ENCODE measurements at places on chromosomes 3 and 15.
A peak's percentile ranks its signal among the peaks of the same experiment; 100 is the strongest.

DNA sequence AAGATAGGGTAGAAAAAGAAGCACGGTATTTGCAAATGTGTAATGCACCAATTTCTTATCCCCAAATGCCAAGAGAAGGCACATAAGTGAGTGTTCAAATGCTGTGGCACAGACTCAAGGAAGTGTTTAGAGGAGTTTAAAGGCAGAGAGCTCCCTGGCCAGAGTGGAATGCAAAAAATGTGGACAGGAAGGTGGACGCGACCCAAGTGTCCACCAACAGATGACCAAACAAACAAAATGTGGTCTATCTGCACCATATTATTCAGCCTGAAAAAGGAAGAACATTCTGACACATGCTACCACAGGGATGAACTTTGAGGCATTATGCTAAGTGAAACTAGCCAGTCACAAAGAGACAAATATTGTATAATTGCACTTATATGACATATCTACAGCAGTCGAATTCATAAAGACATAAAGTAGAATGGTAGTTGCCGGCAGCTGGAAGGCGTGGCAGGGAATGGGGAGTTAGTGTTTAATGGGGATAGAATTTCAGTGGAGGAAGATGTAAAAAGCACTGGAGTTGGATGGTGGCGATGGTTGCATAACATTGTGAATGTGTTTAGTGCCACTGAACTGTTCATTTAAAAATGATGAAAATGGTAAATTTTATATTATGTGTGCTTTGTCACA lies 126.6 kb downstream of the SRGAP3 start:
- DNase-seq, result no peak

GRCh38 chr3:132448216-132448961 lies 31.1 kb downstream of the DNAJC13 start:
- no peak for DNase-seq

DNA sequence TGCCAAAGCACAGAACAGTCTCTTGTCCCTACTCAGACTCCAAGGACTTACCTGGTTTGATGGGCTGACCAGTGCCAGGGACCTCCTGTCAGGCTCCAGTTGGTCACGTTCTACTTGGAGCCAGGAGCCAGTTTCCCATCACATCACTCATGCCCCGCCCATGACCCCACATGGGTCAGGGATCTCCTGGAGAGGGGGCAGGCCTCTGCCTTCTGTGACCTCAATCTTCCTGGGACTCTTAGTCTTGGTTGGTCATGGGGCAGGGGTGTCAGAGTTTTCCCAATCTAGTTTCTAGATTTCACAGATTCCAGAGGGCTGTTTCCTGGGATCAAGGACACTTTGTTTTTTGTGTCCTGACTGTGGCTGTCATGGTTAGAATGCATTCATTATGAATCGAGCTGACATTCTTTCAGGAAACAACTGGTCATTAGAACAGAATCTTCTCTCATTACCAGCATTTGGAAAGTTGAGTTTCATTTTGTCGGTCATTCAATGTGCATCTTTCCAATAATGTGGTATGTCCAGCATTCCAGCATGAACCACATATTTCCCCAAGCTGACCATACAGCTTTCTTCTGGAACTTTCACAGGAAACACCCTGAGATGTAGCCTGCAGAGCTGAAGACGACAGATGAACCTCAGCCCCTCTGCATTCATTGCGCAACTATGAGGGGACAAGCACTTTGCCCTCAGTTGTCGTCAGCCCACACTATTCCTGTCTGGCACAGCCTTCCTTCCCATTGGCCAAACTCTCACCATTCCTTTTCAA lies 19.8 kb downstream of the CYP19A1 start:
- DNase-seq, result no peak

DNA sequence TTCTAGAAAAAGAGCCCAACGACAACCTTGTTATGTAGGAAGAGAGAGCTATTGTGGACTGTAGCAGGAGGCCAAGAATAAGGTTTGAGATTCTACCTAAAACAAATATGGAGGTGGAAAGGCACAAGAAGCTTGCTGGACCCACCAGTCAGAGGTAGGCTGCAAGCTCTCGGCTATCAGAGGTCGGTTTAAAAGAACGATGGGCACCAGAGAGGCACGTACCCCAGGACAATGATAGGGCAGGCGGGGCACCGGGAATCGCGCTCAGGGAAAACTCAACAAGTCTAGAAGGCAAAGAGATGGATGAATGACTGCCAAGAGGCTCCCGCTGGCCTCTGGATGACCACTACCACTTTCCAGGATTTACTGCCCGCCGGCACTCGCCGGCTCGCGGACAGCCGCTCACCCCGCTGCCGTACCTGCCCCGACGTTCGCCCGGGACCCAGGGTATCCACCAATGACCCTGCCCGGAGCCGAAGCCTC lies 1.1 kb downstream of the HDGFL3 start:
- no peak for DNase-seq

GRCh38 chr3:54628888-54629441 lies 298.9 kb downstream of the LRTM1 start:
- DNase-seq, result no peak

DNA sequence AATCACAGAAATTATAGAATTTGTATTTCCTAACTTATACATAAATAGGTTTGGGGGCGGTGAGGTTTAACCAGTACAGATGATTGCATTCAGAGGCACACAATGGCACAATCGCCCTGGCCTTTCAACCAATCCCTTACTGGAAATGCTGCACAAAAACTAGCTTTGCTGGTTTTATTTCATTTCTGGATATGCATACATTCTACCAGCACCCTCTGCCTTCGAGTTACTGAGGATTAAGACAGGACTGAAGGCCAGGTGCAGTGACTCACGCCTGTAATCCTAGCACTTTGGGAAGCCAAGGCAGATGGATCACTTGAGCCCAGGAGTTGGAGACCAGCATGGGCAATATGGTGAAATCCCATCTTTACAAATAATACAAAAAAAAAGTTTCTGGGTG lies 336.1 kb downstream of the ARRDC4 start:
- DNase-seq, result no peak

- no peak for DNase-seq
Measured at GRCh38 chr3:195263193-195263924, 7.6 kb downstream of the XXYLT1 start.

DNA sequence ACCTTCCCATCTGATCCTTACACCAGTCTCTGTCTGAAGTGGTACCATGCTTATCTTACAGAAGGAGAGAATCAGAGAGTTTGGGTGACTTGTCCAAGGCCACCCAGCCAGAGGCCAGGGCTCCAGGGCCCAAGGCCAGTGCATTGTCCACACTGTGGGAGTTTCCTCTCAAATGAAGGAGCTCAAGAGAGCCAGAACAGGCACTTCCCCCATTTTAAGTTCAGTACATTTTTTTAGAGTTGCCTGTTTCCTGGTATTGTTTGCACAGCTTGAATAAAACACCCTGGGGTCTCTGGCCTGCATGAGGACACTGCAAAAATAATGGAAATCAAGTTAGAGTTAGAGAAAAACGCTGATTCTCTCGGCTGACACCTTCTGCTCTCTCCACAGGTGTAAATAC lies 284.0 kb downstream of the SQOR start:
- DNase-seq, result no peak

DNA sequence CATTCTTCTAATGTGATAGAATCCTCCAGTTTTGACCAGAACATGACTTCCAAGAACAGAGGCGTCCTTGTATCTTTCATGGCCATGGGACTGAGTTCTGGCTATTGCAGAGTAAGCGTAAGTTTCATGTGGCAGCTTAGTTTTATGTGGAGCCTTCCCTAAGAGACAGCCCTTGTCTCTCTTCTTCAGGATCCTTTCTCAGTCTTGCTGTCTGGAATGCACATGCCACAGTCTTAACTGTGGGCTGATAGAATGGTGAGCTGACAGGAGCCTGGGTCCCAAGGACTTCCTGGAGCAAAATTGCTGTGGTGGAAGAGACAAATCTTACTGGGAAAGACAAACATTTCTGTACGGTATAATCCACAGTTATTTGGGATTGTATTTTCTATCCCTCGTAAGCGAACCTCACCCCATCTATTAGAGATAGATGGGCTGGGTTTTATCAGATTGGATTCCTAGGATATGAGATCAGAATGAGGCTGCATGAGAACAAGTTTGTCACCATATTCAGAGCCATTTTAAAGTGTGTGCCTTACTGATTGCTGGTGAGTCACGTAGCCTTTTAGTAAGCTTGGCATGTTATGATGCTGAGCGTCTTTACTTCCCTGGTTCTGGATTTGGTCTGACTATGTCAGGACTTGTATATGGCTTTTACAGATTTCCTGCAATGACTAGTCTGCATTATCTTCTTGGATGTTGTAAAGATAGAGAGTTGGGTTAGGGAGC lies 32.8 kb downstream of the CDIN1 start:
- DNase-seq, result peak; percentile 39

DNA sequence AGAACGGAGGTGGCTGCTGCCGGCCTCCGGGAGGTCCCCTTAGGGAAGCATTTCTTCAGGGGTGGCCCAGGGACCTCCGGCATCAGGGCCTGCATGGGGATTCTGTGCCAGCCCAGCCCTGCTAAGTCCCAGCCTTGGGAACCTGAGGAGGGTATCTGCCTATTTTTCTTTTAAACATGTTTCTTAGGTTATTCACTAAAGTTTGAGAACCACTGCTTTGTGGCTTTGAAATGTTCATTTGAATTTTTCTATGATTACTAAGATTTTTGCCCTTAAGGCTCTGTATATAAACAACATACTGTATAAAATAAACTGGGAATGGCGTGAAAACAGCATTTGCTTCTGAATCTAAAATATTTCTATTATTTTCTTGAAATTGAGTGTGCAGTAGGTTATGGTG lies 24.4 kb downstream of the FAN1 start:
- no peak for DNase-seq

DNA sequence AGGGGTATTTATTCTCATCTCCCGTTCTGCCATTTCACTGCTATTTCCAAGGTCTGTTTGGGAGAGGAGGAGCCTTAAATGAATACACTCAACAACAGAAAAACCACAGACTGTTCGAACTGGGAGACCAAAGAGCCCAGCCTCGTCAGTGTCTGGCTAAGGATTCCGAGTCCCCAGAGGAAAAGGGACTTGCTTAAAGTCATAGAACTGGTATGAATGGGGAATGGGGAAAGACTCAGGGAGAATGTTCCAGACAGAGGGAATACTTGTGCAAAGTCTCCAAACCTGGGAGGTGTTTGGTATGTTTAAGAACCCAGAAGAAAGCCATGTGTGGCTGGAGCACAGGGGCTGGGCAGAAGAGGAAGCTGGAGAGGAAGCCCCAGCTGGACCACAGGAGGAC lies 46.9 kb downstream of the FAM43A start:
- no peak for DNase-seq

- no peak for DNase-seq
Measured at GRCh38 chr3:178827285-178827856, 244.2 kb downstream of the ZMAT3 start.

- DNase-seq, result no peak
Measured at GRCh38 chr3:25396686-25397085, 31.4 kb upstream of the RARB start.

DNA sequence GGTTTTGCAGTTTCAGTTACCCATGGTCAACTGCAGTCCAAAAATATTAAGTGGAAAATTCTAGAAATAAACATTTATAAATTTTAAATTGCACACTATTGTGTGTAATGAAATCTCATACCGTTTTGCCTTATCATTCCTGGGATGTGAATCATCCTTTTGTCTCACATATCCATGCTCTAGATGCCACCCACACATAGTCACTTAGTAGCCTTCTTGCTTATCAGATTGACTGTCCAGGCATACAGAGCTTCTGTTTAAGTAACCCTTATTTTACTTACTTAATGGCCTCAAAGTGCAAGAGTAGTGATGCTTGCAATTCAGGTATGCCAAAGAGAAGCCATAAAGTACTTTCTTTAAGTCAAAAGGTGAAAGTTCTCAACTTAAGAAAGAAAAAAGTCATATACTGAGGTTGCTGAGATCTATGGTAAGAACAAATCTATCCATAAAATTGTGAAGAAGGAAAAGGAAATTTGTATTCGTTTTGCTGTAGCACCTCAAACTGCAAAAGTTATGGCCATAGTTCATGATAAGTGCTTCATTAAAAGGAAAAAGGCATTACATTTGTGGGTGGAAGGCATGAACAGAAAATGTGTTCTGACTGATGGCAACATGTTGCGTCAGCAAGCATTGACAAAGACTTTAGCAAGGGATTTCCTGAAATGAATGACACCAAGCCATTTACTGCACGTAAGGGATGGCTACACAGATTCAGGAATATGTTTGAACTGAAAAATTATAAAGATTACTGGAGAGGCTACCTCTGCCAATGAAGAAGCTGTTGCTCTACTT lies 43.8 kb downstream of the SPATA16 start:
- no peak for DNase-seq

GRCh38 chr15:56893364-56893678 lies 25.1 kb upstream of the TCF12 start:
- no peak for DNase-seq

DNA sequence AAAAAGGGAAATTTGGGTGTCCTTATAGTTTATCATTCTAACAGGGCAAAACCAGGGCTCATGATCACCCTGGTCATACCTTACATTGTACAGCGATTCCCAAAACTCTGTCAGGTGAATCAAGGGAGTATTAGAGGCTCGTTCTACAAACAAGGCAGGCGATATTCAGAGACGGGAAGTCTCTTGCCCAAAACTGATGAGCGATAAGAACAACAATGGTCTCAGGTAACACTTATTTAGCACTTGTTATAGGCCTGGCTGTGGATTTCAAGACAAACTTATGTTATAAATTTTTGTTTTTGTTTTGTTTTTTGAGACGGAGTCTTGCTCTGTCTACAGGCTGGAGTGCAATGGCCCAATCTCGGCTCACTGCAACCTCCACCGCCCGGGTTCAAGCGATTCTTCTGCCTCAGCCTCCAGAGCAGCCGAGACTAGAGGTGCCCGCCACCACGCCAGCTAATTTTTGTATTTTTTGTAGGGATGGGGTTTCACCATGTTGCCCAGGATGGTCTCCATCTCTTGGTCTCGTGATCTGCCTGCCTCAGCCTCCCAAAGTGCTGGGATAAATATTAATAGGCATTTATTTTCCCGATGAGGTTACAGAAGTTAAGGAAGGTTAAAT lies 12.8 kb downstream of the BCL2L10 start:
- DNase-seq, result no peak

DNA sequence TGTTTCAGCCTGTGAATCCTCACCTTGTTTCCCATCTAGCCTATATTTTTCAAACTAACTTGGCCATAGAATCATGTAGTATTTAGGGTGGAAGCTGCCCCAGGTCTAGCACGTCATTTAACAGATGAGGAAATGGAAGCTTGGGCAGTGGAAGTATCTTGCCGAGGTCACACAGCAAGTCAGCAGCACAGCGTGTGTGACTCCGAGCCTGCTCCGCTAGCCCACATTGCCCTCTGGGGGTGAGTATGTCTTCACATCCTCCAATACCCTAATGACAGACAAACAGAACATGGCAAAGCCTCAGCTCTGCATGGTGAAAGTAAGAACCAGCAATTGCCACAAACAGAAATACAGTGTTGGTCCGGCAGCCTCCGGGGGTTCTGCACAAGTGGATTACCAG lies 2.2 kb upstream of the CCR5 start:
- no peak for DNase-seq

DNA sequence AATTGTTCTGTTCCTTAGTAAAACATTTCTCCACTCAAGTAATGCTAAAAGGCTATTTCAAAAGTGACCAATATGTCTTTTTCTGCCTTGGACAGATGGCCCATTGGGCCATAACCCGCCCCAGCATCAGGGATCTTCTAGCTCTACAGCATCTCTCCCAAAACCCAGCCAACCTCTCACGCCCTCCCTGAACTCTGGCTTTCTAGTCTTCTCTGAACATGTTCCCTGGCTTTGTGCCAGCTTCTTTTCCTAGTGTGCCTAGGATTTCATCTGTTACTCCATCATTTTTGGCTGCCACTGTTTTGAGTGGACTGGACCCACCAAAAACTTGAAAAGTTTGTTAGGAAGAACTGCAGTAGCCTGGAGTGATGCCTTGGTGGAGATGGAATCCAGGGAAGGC lies 30.7 kb downstream of the TRPM1 start:
- DNase-seq, result no peak

Data from AG04450 (cell line).